ENCODE measurements at places on chromosomes 6 and 20. TPM values are rescaled to one million over a fixed set of nuclear protein-coding genes. Genes with fewer than 3 reads are reported as not detected.

Gene BEND6
- 5.7 TPM for polyA plus RNA-seq

Gene TSHZ2
- polyA plus RNA-seq = 12.8 TPM

Gene NR2E1
- not detected for polyA plus RNA-seq

Gene DDX39B
- 586 TPM for polyA plus RNA-seq

Gene GGTLC1
- not detected for polyA plus RNA-seq

Gene PDYN
- 0.46 TPM for polyA plus RNA-seq

Gene COX4I2
- polyA plus RNA-seq = 2.8 TPM

Gene ADAT2
- 14.0 TPM for polyA plus RNA-seq

Gene AIF1
- 78.2 TPM for polyA plus RNA-seq

Gene HRH3
- not detected for polyA plus RNA-seq

Gene SMLR1
- 3.1 TPM for polyA plus RNA-seq

Gene GABRR1
- 2.1 TPM for polyA plus RNA-seq

Gene BLTP3A
- polyA plus RNA-seq = 13.8 TPM

Gene TSPYL1
- polyA plus RNA-seq = 100 TPM

Gene SASH1
- 25.2 TPM for polyA plus RNA-seq

- DNase-seq = no peak
Observed at GRCh38 chr6:40517654-40518053, 69.5 kb downstream of the LRFN2 start.

DNA sequence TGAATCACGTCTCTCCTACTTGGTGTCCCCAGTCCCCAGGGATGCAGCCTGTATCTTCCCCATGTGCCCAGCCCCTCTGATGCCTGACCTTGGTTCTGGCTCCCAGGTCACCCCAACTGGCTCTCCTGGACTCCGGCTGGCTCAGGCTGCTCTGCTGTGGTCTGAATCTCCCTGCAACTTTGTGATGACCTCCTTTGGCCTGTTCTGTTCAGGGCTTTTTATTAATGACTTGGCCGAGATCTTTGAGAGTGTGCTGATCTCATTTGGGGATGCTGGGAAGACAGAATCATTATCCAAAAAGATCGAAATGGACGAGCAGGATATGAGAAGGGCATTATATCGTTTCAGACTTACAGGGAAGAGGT, 67.4 kb downstream of the IGF2R start:
- DNase-seq = no peak

GRCh38 chr6:52363228-52363867, 1.4 kb downstream of the PAQR8 start:
- no peak for DNase-seq

- DNase-seq = no peak
Observed at GRCh38 chr6:101386982-101387381, 6.5 kb upstream of the GRIK2 start.

DNA sequence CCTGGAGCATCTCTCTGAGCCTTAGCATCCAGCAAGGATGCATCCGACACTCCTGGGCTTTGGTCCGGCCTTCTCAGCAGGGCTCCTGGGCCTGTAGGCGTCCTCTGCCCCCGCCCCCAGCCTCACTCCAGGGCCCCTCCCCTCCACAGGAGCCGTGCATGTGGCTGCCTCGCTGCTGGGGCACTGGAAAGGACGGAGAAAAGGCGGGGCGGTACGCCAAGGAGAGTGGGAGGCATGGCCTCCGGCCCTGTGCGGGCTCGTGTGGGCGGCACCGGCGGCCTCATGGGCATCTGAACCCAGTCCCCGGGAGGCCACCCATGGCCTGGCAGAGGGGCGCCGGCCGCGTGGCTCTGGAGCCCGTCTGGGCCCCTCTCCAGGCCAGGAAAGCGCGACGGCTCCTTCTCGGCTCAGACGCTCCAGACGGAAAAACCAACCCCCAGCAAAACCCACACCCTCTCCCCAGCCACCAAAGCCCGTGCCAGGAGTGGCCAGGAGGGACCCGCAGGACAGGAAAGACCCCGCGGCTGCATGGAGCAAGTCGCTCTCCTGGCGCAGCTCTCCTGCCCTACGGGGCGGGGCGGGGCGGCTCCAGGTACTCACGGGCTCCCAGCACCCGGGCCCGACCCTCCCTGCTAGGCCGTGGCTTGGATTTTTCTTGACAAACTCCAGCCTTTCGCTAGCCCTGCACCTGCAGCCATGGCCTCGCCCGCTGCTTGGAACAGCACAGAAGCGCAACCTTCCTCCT, 419.9 kb downstream of the QKI start:
- no peak for DNase-seq

DNA sequence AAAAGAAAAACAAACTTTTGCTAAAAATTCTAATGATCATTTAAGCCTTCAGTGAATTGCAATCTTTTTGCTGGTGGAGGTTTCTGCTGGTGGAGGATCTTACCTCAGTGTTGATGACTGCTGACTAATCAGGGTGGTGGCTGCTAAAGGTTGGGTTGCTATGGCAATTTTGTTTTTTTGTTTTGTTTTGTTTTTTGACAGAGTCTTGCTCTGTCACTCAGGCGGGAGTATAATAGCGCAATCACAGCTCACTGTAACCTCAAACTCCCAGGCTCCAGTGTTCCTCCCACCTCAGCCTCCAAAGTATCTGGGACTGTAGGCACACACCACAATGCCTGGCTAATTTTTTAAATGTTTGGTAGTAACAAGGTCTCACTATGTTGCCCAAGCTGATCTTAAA, 94.7 kb downstream of the ANKRD6 start:
- DNase-seq = no peak

- DNase-seq = no peak
Observed at GRCh38 chr6:119294984-119295383, 54.6 kb downstream of the MAN1A1 start.

DNA sequence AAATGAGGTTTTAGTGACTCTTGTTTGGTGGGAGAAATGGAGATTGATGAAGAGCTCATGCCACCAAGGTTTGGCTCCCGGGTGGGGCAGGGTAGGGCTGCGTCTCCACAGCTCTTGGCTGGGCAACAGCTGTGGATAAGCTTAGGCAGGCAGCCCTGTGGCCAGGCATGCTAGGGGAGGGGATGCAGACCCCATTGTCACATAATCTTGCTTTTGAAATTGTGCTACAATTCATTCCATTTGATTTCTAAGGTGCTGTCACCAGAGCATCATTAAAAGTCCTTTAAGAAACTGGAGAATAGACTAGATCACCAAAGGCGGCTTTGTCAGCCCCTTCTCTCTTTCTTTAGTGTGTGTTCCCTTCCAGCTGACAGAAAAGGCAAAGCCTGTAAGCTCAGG, 574.2 kb upstream of the JAG1 start:
- no peak for DNase-seq

DNA sequence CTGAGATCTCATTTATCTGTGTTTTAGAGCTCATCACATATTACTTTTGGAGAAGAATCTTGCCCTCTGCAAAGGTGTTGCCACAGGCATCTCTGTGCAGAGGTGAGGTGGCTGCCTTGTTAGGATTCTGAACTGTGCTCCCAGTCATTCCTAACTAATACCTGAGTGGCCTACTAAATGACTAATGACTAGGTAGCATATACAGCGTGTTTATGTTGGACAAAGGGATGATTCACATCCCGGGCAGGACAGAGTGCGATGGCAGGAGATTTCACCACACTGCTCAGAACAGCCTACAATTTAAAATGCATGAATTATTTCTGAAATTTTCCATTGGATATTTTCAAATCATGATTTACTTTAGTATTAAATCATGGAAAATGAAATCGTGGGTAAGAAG, 23.1 kb upstream of the CGA start:
- DNase-seq = no peak

- DNase-seq = no peak
Observed at GRCh38 chr6:26607434-26608230, 10.9 kb downstream of the ABT1 start.

DNA sequence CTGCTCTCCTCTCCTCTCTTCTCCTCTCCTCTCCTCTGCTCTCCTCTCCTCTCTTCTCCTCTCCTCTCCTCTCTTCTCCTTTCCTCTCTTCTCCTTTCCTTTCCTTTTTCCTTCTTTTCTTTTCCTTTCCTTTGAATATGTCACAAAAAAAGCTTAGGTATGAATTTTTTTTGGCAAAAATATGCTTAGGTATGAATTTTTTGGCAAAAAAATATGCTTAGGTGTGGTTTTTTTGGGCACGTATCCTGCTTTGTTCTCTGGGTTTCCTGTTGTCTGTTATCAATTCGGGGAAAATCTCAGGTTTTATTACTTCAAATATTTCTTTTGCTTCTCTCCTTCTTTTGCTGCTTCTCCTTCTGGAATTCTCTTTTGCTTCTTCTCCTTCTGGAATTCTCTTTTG, 155.5 kb upstream of the PMEPA1 start:
- no peak for DNase-seq

DNA sequence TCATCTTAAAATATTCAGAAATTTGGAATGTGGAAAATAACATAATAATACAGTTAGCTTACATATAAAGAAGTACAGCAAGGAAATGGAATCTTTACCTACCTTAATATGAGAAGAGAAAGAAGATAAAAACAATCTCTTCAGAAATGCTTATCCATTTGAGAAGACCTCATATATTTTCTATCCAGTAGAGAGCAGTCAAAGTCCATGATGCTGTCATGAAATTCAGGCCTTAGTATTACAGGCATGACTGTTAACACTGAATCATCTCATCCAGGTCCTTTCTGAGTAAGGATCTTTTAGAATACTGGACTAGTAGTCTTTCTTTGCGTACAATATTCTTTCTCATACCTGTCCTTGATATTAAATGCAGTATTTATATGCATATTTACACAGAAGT, 713.4 kb downstream of the CD109 start:
- DNase-seq = peak; percentile 12

DNA sequence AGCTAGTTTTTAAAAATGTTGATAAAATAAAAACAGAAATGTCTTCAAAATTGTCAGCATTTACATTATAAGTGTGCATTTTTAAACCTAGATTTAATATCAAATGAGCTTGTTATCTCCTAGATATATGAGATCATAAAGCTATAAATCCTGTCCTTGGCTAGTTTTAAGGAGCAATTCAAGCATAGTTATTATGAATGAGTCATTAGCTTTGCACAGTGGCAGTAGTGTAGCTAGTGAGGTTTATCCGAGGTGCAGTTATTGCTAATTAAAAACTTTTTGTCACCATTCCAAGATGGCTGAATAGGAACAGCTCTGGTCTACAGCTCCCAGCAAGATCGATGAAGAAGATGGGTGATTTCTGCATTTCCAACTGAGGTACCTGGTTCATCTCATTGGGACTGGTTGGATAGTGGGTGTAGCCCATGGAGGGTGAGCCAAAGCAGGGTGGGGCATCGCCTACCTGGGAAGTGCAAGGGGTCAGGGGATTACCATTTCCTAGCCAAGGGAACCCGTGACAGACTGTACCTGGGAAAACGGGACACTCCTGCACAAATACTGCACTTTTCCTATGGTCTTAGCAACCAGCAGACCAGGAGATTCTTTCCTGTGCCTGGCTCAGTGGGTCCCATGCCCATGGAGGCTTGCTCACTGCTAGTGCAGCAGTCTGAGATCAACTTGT, 108.8 kb upstream of the SYNCRIP start:
- DNase-seq = no peak

- no peak for DNase-seq
Observed at GRCh38 chr6:21590346-21590745, 3.2 kb upstream of the SOX4 start.

DNA sequence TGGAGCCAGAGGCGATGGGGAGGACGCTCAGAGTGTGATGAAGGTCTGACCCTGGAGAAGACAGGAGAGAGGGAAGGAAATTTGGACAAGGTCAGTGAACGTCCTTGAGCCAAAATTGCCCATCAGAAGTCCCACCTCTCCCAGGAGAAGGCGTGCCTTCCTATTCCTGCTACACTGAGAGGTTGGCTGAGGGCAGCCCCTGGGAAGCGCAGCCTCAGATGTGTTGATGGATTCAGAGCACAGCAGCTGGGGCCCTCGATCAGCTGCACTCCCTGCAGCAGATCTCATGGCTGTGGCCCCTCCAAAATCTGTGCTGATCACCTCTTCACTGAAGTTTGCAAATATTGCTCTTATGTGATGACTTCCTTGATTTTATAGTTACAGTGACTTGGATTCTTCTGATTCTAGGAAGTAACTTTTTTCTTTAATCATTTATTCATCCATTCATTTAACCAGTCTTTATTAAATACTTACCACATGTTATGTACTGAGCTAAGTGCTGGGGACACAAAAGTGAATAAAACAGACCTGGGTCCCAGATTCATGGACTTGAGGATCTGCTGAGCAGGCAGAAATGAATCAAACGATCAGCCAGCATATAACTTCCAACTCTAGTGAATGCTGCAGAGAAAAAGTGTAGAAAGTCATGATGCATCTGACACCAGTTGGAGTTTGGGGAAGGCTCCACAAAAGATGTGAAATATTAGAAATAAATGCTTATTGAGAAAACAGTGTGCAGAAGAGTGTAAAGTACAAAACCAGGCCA, 69.6 kb upstream of the ARMC2 start:
- no peak for DNase-seq

DNA sequence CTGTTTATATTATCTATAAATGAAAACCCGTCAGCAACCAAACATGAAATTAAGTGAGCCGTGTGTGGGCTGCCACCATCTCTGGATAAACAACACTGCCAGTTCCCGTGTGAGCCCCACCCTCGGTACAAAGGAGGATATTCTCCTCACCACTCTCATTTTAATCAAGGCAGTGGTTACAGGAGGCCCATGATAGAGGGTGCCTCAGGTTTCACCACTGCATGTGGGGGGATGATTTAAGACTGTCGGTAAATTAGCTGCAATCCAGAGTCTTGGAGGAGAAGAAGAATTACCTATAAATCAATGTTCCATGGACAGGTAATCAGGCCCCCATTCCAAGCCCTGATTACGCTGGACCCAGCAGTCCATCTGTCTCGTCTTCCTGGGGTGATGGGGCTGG, 361.6 kb upstream of the SULF2 start:
- DNase-seq = no peak

- no peak for DNase-seq
Observed at GRCh38 chr6:131251590-131252199, 116.4 kb downstream of the AKAP7 start.

- no peak for DNase-seq
Observed at GRCh38 chr20:57480444-57481160, 44.3 kb downstream of the CTCFL start.

GRCh38 chr6:135148889-135149288, 32.2 kb upstream of the MYB start:
- DNase-seq = no peak
